ENCODE measurements at places on chromosomes 1 and 21. TPM values are rescaled to one million over a fixed set of nuclear protein-coding genes. Genes with fewer than 3 reads are reported as not detected.

- no peak overlapping the region for H3K4me3 ChIP-seq
- DNase-seq, result no peak
- no peaks in the 10 kb centered on the region for H3K4me1 ChIP-seq
- no peak overlapping the region for H3K27ac ChIP-seq
- H3K36me3 ChIP-seq, result no peaks in the 10 kb centered on the region
Measured at GRCh38 chr1:28781305-28781704, 30.7 kb upstream of the OPRD1 start.

DNA sequence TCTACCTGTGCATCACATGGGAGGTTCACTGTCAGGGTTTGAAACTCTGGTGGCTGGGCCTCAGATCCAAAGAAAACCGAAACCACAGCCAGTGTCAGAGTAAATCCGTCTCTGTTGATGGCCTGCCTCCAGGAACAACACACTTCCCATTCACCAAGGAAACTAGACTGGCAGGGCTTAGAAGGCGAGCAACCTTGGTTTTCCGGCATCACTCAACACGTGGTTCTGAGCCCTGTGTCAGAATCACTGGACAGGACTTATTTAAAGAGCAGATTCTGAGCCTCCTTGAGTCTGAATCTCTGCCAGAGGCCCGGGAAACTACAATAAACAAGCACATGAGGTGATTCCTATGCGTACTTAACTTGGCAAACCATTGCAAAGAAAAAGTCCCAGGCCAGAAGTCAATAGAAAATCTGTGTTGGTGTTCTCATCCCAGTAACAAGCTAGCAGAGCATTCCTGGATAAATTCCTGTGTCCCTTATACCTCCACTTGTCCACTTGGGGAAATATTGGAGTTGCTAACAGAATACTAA, 70.0 kb downstream of the KCTD3 start:
- peak; percentile 34 for DNase-seq
- H3K4me3 ChIP-seq, result no peak overlapping the region
- no peaks in the 10 kb centered on the region for H3K36me3 ChIP-seq
- peak overlapping the region; percentile 45 for H3K27ac ChIP-seq
- no peaks in the 10 kb centered on the region for H3K4me1 ChIP-seq
- no peaks in the 10 kb centered on the region for H3K27me3 ChIP-seq

DNA sequence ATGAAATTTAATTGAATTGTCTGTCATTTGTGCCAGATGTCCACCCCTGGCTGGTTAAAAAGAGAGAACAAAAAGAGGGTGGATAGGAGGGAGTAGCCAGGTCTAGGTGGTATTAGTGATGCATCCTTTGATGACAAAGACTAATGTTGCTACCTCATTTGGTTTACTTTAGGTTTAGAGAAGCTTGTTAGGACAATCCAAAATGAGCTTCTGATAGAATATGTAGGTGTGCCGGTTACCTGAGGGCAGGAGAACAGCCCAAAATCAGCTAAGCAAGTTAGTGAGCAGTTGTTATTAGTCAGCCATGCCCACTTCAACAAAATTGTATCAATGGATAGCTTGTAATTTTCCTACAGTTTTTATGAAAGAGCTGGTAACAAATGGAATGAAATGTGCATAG, 61.4 kb upstream of the PTGS2 start:
- no peaks in the 10 kb centered on the region for H3K27me3 ChIP-seq
- no peaks in the 10 kb centered on the region for H3K36me3 ChIP-seq
- no peak overlapping the region for H3K4me3 ChIP-seq
- H3K4me1 ChIP-seq, result no peaks in the 10 kb centered on the region
- DNase-seq, result no peak

DNA sequence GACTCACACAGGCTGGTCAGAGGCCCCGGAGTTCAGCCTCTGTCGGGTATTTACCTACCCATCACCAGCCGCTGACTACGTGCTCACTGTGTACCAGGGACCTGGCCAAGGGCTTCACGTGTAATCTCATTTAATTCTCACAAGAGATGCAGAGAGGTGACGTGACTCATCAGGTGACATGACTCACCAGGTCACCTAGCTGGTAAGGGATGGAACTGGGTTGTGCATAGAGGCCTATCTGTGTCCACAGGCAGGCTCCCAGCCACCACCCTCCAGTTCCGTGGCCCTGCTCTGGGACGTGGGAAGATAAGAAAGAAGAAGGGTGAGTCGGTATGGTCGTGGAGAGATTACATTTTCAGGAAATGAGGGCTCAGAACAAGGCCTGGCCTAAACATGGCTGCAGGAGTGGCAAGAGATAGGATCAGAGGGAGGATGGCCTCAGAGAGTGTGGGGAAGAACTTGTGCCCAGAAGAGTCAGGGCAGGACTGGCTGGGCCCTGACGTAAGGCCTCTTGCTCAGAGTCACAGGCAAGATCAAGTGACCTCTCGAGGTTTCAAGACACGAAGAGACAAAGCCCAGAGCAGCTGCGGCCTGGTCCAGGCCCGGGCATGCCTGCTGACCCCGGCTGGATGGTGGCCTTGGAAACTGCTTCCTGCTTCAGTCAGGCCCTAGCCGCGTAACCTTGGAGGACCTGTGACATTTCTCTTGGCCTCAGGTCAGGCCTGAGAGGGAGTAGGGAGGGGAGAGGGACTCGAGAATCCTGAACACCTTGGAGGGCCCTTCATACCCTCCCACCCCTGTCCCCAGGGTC, 52.7 kb upstream of the WASF2 start:
- peak; percentile 87 for DNase-seq
- no peaks in the 10 kb centered on the region for H3K36me3 ChIP-seq
- H3K4me1 ChIP-seq, result peaks cover 83% of the 10 kb centered on the region
- no peaks in the 10 kb centered on the region for H3K27me3 ChIP-seq
- peak overlapping the region; percentile 89 for H3K27ac ChIP-seq

GRCh38 chr1:203166192-203166940, 9.3 kb downstream of the MYBPH start:
- H3K4me1 ChIP-seq, result no peaks in the 10 kb centered on the region
- no peaks in the 10 kb centered on the region for H3K27me3 ChIP-seq
- no peak overlapping the region for H3K4me3 ChIP-seq

The SLAMF7 gene
- total RNA-seq, result not detected

The RYR2 gene
- total RNA-seq, result 0.16 TPM

The TRABD2B gene
- total RNA-seq, result 0.13 TPM

The TTLL7 gene
- 15.6 TPM for total RNA-seq

Data from gastrocnemius medialis (tissue), 4 donors.